Motor neuron (in vitro differentiated cells): ENCODE measurements at places on chromosomes 4 and X.
A peak's percentile ranks its signal among the peaks of the same experiment; 100 is the strongest.

DNA sequence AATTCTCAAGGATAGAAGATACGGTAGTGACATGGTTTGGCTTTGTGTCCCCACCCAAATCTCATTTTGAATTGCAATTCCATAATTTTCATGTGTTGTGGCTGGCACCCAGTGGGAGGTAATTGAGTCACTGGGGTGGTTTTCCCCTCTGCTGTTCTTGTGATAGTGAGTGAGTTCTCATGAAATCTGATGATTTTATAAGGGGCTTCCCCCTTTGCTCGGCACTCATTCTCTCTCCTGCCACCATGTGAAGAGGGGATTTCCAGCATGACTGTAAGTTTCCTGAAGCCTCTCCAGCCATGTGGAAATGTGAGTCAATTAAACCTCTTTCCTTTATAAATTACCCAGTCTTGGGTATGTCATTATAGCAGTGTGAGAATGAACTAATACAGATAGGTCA, 8.5 kb upstream of the SPANXN4 start:
- no peak for ATAC-seq

- ATAC-seq = no peak
Measured at GRCh38 chrX:29872831-29873230, 342.5 kb upstream of the MAGEB2 start.

DNA sequence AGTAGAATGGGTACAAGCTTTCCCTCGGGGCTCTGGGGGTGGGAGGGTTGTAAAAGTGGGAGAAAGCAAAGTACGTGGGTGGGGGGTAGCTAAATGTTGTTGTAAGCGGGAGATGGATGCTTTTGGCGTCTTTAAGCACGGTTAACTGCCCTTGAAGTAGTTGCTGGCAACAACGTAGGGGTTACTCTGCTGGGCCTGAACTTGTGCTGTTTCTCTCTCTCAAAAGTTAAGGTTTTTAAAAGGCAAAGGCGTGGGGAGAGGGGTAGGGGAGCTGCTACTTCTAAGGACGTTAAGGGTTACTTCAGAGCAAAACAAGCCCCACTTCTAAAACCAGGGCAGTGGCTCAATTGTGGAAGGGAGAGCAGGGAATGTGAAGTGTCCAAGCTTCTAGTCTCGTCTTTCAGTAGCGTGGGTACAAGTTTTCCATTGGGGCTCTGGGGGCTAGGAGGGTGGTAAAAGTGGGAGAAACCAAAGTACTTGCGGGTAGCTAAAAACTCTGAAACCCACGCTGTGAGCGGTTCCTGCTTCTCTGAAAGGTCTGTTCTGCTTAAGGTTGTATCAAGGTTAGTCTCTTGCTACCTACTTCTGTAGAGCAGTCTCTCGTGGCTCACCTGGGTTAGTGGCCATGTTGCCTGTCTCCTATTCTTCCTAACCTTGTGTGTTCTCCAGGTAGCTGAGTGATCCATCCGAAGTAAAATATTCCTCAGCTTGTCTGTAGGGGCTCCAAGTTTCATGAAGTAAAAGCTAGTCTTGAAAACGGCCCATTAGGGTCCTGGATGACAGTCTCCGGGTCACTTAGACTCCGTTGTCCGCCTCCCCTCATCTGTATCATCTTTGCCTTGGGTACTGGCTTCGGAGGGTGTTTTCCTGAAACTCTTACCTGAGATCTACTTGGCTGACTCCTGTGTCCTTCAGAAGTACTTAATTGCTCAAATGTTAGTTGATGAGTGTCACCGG, 1.7 kb upstream of the WDR1 start:
- no peak for ATAC-seq

DNA sequence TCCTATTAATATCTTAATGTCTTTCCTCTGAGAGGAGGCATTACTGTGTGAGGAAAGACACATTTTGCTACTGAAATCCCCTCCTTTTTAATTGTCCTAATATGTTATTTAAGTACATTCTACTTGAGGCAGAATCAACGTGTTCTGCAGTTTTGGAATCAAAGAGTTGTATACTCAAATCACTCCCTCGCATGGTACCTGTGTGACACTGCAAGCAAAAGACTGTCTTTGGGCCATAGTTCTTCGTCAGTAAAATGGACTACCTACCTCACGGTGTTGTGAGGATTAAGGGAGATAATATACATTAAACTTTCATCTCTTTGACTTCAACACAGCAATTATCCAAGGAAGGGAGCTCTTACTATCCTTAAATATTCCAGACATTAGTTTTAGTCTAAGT, 61.5 kb downstream of the TIGD2 start:
- ATAC-seq = no peak

GRCh38 chrX:111083081-111083480, 12.9 kb upstream of the PAK3 start:
- ATAC-seq = no peak

DNA sequence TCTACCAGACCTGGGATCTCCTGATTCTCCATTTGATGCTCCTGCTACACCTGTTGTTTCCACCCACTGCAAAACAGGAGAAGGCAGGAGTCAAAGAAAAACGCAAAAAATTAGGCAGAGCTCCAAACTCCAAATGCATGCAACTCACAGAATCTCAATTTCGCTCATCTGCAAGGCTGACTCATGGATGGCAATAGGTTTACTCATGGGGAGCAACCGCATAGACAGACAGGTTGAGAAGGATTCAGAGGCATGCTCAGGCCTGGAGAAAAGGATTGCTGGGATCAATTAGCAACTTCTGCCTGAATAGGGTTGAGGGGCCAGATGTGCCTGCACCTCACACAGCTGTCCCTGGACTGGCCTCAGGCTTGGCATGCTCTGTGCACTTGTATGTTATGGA, 231.0 kb downstream of the LDB2 start:
- ATAC-seq = peak; percentile 74

GRCh38 chr4:161894014-161894413, 269.8 kb downstream of the FSTL5 start:
- ATAC-seq = no peak

DNA sequence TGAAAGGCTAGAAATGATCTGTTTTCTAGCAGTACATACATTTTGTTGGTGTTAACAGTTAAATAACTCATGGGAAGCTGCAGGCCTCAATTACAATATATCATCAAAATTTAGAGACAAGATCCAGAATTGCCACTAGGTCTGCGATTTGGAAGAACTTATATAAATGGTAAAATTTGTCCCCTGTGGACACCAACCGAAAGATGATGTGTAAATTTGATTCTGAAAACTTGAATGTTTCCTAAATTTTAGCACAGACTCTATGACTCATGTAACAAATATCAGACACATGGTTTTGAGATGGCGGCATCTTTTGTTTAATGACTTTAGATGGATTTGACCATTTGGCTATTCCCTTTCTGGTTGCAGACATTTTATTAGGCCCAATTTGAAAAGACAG, 6.0 kb upstream of the HPGDS start:
- ATAC-seq = no peak

DNA sequence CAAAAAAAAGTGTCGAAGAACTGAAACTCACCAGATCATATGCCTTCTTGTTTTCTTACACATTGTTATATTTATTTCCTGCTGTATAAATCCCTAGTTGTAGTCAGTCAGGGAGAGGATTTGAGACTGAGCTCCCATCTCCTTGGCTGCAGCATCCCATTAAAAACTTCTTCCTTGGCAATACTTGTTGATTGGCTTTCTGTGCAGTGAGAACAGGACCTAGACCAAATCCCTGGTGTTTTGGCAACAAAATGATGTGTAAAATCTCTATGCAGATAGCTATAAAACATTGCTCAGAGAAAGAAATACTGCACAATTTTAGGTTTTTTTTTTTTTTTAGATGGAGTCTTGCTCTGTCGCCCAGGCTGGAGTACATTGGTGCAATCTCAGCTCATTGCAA, 47.9 kb downstream of the TRIML1 start:
- no peak for ATAC-seq

DNA sequence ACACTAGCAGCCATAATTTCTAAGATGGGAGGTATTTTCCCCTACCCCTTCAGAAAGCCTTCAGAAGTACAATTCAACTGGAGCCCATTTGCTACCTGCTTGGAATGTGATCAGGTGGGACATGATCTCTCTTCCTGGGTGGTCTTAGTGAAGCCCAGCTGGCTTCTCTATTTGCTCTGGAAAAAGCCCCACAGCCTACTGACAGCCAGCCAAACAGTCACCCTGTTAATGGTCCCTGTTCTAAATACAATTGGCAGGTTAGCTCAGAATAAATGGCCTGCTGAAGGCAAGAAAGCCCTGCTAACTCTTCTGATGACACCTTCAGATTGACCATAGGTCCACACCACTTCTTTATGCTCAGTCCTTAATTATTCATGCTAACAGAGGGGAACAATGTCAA, 39.9 kb downstream of the HS6ST2 start:
- ATAC-seq = no peak

- ATAC-seq = no peak
Measured at GRCh38 chrX:20693078-20693477, 426.4 kb upstream of the RPS6KA3 start.

GRCh38 chr4:103372002-103372558, 173.9 kb upstream of the CENPE start:
- peak; percentile 59 for ATAC-seq

DNA sequence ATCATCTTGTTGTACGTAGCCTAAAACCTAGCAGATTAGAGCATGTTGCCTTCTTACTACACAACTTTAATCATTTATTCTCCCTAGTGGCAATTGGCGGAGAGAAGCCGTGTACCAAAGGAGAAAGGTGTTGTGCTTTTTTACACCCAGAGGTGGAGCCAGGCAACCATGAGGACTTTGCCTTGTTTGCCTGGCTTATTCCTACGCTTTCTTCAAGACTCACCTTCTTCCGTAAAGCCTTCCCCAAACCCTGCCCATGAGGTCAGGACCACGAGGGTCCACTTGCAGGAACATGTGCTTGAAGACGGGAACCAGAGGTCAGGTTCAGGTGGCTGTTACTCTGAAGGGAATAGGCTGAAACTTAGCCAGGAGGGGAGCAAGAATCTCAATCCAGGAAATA, 290.5 kb downstream of the RAB28 start:
- ATAC-seq = no peak

DNA sequence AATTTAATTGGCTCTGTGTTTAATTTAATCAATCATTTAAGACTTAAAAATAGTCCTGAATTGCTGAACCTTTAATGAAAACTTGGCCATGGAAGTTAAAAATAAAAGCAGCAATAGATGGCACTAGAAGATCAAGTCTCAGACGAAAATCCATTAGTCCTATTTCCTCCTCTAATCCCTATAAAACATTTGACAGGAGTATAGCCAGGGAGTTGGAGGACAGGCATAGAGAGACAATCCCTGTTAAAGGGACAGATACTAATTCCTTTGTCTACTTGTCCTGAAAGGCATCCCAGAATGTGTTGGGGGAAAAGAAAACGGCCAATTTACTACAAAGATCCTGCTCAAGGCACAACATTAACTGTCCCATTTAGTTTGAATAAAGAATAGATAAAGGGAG, 276.3 kb upstream of the TACR3 start:
- peak; percentile 91 for ATAC-seq

DNA sequence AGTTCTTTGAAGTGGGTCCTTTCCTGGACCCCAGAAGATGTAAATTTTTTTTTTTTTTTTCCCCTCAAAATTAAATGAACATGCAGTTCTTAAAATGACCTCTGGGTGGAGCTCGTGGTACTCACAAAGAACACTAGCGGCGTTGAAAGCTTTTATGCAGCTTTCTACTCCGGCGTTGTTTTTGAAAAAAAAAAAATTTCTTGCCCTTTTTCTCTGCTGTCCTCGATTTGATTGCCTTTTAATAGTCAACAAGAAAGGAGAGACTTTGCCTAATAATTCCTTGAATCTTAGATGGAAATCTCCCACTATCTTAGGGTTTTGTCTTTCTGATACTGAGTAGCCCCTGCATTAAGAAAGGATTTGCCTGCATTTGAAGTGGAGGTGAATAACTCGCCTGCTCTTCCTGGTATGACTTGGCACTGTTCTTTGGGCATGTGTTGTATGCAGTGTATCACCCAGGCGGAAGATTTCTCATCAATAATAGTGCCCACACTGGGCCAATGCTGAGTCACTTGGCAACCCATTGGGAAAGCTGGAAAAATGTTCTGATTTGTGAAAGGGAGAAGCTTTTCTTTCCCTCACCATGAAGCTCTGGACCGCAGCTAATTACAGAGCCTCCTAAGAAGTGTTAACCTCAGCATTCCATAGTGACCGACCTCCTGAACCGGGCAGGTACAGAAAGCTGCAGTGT, 104.0 kb downstream of the PHEX start:
- ATAC-seq = peak; percentile 9

GRCh38 chrX:15366506-15367352, 17.5 kb downstream of the VEGFD start:
- no peak for ATAC-seq

GRCh38 chr4:102193145-102193544, 152.1 kb downstream of the SLC39A8 start:
- ATAC-seq = no peak

- no peak for ATAC-seq
Measured at GRCh38 chr4:7607156-7607910, 172.6 kb upstream of the PSAPL1 start.

DNA sequence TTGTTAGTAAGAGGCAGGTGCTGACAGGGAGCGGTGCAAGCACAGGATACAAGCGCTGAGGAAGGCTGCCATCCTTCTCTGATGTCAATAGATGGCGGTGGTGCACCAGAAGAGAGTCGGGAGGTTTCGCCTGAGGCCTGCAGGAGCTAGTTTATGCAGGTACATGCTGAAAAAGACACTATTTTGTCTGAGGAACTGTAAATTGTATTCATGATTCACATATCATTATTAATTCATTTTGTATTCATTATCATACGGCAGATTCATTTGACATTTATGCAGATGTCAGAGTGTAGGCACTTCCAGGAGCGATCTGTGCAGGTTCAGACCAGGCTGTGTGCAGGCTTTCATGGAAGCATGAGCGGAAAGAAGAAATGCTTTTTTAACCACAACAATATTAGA, 824.0 kb downstream of the STIM2 start:
- peak; percentile 94 for ATAC-seq
